Stimulated activated CD4-positive, alpha-beta T cell treated with anti-CD3 and anti-CD28 coated beads, Interleukin-4, amount 100 ng/mL, for 48 hours (primary cell): ENCODE measurements at places on chromosomes 13 and 19.

GRCh38 chr13:84315527-84315926 lies 433.3 kb upstream of the SLITRK1 start:
- DNase-seq, result no peak

DNA sequence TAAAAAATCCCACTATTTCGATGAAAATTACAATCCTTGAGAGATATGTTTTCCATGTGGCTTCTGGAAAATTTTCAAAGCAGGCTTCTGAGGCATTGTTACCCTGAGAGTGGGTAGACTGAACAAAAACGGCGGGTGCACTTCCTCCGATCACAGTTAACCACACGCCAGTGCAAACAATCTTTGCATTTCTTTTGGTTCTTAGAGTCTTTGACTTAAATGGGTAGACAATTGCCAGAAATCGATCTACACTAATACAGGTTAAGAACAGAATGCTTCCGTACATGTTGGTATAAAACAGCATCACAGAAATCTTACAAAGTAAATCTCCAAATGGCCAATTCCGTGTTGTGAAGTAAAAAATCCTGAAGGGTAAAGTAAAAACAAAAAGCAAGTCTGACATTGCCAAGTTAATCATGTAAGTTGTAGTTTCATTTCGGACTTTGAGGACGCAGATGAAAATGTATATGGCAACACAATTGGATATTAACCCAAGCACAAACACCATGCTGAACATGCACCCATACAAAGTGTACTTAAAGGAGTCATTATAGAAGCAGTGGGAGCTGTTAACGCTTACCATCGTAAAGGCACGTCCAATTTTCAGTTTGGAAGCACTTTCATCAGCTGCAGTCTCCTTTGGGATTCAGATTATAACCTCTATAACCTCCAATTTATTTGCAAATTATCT lies 927 bp downstream of the LPAR6 start:
- DNase-seq, result no peak

DNA sequence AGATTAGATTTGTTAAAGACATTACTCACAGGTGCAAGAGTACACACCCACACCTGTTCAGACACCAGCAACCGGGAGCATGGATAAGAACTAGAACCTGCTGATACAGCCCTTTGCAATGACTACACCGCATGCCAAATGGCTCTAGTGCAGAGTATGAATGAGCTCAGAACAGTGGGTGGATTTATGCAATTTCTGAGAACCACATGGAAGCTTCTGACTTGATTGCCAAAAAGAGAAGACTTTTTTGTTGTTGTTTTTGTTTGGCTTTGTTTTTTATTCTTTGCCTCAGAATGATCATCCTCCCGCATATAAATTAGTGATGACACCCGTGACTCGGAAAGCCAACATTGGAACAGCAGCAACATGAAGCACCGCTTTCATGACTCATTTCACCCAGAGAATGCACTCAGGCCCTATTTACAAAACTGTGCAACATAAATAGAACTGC lies 77.4 kb upstream of the LRCH1 start:
- no peak for DNase-seq

DNA sequence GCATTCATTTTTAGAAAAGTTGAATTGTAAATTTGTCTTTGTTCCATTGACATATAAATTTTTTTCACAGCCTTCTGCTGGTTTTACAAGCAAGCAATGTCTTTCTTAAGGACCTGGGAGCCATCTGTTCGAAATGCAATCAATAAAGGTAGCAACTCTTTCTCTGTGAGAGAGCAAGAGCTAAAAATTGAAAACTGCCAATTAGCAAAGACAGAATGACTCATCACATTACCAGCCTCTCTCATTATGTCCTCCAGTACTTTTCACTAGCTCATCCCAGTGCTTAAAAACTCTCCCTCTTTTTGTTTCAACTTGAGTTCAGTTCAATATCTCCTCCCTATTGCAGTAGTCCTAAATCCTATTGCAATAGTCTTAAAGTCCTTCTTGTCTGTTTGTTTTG lies 760.7 kb upstream of the SLITRK6 start:
- no peak for DNase-seq

- no peak for DNase-seq
Measured at GRCh38 chr13:33978653-33979052, 160.7 kb downstream of the RFC3 start.

GRCh38 chr13:95140502-95140901 lies 160.7 kb downstream of the ABCC4 start:
- DNase-seq, result no peak

DNA sequence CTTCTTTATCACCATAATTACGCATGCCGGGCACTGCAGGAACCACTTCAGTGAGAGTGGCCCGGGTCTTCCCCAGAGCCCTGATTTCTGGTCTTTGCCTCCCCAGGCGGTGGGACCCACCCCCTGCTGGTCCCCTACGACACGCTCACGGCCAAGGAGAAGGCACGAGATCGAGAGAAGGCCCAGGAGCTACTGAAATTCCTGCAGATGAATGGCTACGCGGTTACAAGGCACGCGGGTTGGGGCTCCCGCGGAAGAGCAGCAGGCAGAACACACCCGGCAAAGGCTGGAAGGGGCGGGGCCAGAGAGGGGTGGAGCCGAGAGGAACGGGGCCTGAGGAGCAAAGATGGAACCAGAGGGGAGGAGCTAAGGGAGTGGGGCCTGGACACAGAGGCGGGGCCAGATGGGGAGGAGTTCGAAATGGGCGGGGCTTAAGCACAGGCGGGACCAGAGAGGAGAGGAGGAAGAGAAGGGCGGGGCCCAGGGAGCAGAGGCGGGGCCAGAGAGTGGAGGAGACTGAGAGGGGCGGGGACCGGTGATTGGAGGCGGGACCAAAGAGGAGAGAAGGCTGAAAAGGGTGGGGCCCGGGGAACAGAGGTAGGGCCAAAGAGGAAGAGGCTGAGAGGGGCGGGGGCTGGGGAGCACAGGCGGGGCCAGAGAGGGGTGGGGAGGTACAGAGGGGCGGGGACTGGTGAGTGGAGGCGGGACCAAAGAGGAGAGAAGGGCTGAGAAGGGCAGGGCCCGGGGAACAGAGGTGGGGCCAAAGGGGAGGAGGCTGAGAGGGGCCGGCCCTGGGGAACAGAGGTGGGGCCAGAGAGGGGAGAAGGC lies 73.4 kb downstream of the RYR1 start:
- peak; percentile 90 for DNase-seq

DNA sequence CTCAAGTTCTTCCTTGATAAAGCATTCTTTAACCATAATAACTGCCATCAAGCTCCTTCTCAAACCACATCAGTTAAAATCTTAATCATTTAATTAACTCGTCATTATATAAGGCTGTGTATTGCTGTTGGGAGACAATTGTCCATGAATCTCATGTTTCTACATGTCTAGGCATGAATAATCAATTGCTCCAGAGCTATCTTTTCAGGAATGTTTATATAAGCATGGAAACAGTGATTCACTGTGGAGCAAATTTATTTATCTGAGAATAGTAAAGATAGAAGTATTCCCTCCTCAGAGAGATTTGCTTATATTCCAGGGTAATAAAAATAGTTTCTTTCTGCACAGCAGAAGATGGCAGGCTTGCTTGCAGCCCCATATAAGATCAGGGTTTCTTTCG lies 71.1 kb downstream of the CBY2 start:
- DNase-seq, result no peak

DNA sequence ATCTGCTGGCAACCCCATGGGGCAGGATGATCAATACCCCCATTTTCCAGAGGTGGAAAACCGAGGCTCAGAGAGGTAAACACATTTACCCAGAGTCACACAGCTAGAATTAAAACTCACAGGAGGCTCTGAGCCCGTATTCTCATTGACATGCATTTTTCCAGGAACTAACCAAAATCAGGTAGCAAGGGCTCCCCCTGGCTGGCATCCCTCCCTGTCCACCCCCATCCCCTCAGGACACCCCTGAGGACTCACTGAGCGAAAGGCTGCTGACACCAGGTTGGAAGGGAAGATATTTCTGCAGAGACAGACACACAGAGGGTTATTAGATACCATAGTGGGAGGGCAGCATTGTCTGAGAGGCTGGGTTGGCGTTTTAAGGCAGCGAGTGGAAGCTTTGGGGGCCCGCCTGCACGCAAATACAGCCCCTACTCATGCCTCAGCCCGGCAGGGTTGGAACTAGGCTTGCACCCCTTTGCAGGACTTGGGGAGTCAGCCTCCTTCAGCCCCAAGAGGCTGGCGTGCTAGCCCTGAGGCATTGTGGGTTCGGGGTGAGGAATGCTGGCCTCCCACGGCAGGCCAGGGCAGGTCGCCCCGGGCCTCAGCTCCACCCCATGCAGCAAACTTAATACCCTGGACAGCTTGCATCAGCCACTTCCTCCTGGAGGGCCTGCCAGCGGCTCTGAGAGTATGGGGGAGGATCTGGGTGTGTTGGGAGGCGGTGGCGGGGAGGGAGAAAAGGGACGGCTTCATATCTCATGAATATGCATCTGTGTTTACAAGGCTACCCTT lies 3.9 kb downstream of the SLC1A5 start:
- peak; percentile 52 for DNase-seq

GRCh38 chr13:45718992-45719391 lies 16.9 kb downstream of the CBY2 start:
- DNase-seq, result no peak

- no peak for DNase-seq
Measured at GRCh38 chr19:42480335-42481095, 37.8 kb upstream of the CXCL17 start.

DNA sequence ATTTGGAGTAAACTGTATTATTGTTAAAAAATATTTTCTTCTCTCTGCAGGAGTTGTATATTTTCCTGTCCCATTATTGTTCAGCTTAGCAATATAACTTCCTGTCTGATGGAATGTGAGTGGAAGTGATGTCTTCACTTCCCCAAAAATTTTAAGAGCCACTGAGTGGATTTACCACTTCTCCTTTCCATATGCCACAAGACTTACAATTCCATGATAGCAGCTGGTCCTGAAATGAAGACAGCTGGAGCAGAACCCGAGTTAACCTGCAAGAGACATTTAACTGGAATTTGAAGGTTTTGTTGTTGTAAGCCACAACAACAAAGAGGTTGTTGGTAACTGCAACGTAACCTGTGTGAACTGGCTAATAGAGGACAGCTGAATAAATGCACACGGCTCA lies 23.4 kb upstream of the TBC1D4 start:
- DNase-seq, result no peak

DNA sequence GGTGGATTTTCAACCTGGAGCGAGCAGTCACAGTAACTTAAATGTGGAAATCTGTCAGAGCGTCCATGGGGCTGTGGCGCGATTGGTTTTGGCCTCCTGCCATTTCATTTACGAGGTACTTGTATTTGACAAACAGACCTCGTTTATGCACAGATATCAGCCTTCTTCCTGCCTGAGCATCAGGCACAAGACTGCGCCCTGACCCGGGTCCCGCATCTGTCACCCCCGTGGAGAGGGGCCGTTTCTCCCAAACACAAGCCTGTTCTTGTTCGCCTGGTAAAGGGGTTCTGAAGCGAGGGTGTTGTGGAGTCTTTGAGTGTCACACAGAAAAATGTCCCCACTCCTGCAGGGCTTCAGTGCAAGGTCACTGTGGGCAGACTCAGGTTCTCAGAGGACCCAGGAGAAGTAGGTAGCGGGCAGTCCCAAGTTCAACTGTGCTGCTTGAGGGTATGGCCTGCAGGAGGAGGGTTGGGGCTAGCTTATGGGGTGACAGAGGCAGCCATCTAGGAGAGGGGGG lies 202.3 kb downstream of the URI1 start:
- no peak for DNase-seq

DNA sequence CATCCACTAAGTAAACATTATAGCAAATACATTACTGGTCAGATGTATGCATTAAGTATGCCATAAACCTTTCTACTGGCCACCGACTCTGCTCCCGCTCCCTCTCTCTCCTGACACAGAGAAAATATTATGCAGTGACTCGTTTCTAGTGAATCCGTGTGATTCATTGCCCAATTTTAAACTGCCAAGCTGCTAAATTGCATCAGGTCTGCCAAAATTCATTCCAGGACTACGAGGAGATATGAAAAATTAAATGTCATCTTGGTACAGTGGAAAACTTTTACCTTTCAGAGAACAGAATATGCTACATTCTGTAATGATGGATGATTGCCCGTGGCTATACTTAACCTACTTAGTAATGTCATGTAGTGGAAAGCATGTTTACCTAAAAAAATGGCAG lies 368.8 kb upstream of the TSHZ3 start:
- no peak for DNase-seq

- no peak for DNase-seq
Measured at GRCh38 chr13:20473139-20473538, 52.5 kb downstream of the CRYL1 start.

DNA sequence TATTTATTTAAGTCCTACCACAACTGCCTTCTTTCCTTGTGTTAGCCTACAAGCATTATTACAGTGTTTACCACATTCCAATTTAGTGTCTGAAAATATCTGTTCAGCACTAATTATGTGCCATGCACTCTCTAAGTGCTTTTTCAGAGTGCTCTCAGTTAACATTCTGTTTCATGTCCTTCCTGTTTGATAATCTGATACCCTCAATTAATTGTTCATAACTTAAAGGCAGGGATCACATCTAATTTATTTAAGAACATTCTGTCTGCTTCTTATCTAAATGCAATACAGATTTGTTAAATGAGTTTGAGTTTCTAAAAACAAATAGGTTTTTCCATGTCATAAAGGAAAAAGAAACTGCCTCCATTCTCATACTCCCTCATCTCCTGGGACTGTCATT lies 649.6 kb upstream of the ATXN8OS start:
- no peak for DNase-seq

GRCh38 chr19:2461751-2462634 lies 5.2 kb upstream of the LMNB2 start:
- DNase-seq, result peak; percentile 73

DNA sequence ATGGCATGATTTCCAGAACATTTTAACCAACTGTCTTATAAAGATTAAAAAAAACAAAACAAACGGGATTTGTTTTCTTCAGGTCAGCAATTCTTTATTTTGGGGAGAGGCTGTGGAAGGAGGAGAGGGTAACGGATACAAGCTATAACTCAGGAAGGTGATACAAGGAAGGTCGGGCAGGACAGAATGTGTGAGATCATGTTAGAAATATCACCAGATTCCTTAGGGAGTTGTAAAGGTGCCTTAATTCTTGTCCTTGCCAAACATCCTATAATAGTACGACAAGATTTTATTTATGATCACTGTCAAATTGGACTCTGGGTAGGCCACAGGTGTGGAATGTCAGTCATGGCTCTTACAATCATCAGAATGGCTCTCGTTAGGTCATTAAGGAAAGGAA lies 503.1 kb downstream of the DIAPH3 start:
- DNase-seq, result no peak

DNA sequence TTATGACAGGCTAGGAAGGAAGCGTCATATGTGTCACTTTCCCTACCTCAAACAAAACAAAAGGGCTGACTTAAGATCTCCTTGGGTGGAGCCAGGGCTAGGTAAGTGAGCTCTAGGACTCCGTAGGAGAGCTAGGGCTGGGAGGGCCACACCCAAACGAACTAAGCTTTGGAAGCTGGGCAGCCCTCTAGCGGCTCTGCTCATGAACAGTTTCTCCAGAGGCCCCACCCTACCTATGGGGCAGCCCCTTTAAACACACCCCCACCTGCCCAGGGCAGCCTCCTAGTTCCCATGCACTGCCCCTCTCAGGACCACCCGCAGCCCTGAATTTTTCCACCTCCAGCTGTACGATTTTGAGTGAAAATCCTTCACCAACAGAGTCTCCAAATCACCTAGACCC lies 3.5 kb downstream of the PEG3 start:
- no peak for DNase-seq
